ENCODE measurements at places on chromosomes 1 and 21. TPM values are rescaled to one million over a fixed set of nuclear protein-coding genes. Genes with fewer than 3 reads are reported as not detected.

FCGR3A gene
- total RNA-seq, result not detected

LEFTY1 gene
- total RNA-seq, result 0.13 TPM

ACTA1 gene
- total RNA-seq, result not detected

DNAJC6 gene
- 6.8 TPM for total RNA-seq

FMO3 gene
- 0.43 TPM for total RNA-seq

GPR3 gene
- total RNA-seq, result 0.20 TPM

EFNA3 gene
- total RNA-seq, result 3.1 TPM

PADI2 gene
- 0.53 TPM for total RNA-seq
